ENCODE measurements at places on chromosomes 7 and 10.

DNA sequence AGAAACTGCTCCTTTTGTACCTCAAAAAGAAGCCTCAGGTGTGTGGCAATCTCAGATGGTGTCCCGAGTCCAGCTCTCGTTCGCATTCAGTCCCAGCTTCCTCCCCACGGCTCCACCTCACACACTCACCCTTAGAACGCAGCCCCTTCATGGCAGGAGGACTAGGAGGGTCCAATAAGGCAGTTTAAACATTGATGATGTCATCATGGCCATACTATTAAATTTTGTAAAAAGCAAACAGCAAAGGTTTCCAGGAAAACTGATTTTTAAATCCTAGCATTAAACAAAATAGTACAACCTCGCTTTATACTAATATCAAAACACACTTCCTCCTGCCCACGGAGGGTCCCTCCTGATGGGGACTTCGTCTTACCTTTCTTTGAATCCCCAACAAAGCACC, 133.0 kb downstream of the ADAM12 start:
- DNase-seq = no peak

GRCh38 chr10:63416376-63416775, 49.4 kb downstream of the JMJD1C start:
- DNase-seq = no peak

DNA sequence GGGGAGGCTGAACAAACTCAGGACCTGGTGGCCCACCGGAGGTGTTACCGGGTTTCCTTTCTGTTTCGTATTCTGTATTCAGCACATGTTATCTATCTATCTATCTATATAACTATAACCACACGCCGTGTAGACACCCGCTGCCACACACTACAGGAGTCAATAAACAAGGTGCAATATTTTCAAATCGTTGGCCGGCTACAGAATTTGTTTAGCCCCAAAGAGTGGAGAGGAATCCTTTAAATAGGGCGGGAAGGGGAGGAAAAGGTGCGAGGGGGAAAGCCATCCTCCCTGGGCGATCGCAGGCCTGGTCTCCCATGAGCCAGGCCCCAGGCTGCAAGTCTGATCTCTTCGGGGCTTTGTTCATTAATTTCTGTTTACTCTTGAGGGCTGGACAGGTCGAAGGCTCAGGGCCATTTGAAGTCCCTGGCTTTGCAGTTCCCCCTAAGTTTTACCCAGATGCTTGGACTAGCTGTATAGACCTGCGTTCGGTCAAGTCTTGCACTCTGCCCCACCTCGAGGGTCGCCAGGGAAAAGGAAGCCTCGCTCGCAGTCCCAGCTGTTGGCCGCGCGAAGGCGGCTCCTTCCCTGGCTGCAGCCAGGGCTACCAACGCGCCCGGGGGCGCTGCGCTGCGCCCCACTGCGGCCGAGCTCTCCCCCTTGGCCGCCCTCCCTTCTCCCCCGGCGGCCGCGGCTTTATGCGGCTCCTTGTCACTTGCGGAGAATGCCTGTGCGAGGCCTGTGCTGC, 3.8 kb downstream of the NKX2-3 start:
- DNase-seq = no peak

- no peak for DNase-seq
Measured at GRCh38 chr10:132104062-132104461, 38.3 kb downstream of the JAKMIP3 start.

DNA sequence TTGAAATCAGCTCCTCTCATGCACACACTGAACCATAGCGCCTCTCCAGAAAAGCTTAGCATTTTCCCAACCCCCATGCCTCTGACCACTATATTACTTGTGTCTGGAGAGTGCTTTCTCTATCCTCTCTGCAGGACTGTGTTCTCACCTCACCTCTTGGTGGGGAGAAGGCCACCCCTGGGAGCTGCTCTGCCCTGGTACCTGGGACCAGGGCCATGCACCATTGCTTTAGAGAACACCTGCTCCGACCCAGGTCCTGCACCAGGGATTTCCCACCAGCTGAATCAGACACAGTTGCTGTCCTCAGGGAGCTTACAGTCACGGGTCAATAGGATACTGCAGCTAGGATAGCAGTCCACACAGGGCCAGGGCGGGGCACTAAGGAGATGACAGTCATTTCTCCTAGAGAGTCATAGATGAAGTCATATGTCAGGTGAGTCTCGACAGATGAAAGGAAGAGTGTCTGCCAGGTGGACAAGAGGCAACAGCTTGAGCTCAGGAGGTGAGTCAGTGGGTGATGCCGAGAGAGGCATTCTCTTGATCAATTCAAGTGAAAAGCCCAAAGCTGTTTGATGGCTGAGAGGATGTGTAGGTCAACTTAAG, 619 bp upstream of the LMTK2 start:
- no peak for DNase-seq

DNA sequence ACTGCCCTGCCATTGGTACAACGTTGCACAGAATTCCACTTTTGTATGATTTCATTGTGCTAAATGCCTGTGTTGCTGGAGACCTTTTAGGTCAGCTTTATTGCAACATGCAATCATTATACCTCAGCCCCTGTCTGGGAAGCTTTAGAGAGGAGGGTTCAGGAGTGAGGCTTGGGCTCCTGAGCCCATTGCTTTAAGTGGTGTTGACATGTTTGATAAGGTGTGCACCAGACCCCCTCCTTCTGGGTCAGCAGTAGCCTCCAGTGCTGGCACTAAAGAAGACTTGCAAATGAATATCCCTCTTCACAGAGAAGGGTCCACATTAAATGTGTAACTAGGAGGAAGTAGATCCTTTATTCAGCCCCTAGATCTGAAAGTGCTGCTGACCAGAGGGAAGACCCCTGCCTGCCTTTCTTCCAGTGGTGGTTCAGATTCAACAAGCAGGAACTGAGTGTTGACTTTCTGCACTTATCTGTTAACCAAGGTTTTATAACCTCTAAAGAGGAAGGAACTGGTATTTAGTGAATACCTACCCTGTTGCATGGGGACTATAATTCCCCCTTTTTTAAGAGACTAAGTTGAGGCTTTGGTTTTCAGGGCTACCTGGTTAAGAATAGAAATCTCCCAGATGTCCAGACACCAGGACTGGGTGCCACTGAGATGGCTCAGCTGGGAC, 369.4 kb upstream of the IGFBP3 start:
- no peak for DNase-seq

DNA sequence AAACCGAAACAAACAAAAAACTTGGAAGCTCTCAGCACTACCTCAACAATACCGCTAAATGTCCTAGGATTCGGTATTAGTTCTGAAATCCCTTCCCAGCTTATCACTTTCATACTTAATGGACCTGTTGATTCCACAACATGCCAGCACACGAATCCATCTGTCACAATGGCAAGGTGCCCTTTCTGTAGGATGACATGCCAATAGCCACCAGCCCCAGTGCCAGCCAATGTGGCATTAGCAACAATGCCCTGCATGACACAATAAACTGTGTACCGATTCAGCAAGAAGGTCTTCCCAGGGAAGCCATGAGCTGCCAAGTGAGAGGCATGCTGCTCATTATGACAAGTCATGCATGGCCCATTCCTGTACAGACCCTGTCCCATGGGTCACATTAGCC, 35.6 kb upstream of the CHCHD3 start:
- no peak for DNase-seq

GRCh38 chr7:29956487-29956836, 33.1 kb downstream of the SCRN1 start:
- no peak for DNase-seq

DNA sequence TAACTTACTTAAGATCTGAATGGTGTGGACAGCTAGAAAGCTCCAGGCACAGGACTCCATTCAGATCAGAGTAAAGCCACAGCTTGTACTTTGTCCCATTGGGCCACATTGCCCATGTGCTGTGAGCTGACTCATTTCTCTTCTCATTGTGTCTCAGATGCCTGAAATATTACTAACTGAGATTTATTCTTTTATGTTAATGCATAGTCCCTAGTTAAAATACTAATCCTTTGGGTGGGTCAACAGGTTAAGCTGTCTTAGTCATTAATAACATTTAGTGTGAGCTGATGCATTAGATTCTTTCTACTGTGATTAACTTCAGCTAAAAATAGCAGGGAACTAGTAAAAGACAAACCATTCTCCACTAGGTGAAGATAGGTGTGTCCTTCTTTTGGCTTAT, 104.7 kb upstream of the ARMC3 start:
- DNase-seq = no peak

DNA sequence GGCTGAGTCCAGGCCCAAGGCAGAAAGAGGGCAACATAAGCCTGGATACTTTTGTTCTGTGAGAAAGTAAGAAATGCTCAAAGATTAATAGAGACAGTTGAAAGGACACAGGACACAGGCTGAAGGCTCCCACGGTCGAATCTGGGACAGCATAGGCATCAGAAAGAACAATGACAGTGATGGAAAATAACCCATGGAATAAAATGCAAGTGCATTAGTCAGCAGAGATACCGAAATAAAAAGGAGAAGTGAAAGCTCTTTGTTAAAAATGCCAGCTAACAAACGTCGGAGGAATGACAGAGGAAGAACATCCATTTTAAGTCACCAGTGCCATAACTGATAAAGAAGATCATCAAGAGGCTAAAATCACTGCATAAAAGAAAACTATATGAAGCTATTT, 19.6 kb upstream of the AGAP5 start:
- DNase-seq = no peak

- no peak for DNase-seq
Measured at GRCh38 chr7:156640949-156641485, 443 bp downstream of the RNF32 start.

Data from SHP77 treated with DMSO at 0.1 percent for 48 hours (cell line).